ENCODE measurements at places on chromosomes 1 and 21.

DNA sequence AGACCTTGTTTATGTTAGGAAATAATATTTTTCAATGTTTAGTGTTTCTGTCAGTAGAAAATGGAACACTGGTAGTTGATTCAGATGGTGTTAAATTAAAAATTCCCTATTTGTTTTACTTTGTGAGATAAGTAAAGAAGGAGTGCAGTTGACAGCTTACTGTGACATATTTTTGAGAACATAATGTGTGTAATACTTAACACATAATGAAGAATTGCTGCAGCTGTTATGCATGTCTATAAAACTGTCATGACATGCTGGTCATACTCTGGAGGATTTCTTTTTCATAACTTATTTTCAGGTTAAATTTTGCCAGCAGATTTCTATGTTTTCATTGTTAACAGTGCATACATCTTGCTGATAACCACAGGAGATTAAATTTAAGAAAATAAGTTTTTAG lies 296.1 kb downstream of the CTH start:
- DNase-seq = no peak

DNA sequence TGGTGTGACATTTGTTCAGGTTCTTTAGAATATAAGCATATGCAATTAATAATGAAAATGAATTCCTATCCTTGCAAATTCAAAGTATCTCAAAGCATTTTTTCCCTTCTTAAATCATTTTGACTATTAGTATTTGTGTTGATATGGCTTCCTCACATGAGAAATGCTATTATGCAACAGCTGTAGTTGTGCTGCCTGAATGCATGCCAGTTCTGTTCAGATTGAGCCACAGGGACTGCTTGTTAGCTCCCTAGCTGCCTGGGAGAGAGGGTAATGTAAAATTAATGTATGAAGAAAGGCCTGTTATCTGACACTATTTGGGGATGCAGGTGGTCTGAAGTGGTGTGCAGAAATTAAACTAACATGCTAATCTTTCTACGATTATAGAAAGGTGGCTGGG lies 45.5 kb downstream of the CACHD1 start:
- no peak for DNase-seq

DNA sequence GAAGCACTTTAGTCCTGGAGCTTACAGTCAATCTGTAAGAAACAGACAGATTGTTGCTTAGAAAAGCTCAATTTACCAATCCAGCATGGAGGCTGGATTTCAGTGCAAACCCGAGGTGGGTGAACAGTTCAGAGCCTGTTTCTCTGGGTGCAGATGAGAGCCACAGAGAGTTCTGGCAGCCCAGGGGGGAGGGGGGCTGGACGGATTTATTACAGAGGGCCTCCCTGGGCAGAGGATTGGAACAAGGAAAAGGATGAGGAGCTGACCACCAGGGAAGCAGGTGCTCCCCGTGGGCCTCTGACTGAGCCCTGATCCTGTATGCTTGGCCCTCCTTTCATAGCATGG lies 38.0 kb upstream of the EPS8L3 start:
- DNase-seq = no peak

DNA sequence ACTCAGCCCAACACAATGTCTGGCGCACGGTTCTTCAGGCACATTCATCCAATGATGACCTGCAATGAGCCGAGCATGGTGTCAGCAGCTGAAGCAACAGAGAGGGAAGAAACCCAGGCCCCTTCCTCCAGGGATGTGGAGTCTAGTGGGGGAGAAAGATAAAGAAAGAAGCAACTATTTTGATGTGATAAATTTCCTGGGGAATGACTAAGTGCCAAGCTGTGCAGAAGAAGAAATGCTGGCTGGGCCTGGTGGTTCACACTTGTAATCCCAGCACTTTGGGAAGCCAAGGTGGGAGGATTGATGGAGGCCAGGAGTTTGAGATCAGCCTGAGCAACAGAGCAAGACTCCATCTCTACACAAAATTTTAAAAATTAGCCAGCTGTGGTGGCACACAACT lies 561.8 kb downstream of the KIF26B start:
- DNase-seq = no peak

GRCh38 chr21:41195311-41195710 lies 27.4 kb downstream of the BACE2 start:
- DNase-seq = no peak

- no peak for DNase-seq
Observed at GRCh38 chr1:112997781-112998180, 41.8 kb upstream of the SLC16A1 start.

DNA sequence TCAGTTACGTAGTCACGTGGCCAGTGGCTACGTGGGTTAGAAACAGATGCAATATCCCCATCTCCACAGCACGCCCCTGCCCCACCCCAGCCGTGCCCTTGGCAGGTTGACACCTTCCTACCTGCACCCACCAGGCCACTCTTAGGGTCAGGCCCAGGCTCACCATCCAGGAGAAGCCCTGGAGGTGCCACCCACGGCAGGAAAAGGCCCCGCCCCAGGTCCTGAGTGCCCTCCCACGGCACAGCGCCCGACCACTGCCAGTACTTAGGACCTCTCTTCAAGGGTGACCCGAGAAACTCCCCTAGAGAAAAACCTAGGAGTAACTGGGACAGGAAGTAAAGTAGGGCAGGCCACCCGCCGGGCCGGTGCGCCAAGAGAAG lies 1.5 kb downstream of the C1orf35 start:
- no peak for DNase-seq

- no peak for DNase-seq
Observed at GRCh38 chr1:32775640-32776337, 41.4 kb downstream of the YARS1 start.

GRCh38 chr21:41328660-41329607 lies 12.3 kb downstream of the FAM3B start:
- DNase-seq = no peak

- DNase-seq = no peak
Observed at GRCh38 chr21:44583800-44584147, 3.4 kb upstream of the KRTAP10-5 start.

- no peak for DNase-seq
Observed at GRCh38 chr21:28633839-28634555, 358.7 kb downstream of the LTN1 start.

DNA sequence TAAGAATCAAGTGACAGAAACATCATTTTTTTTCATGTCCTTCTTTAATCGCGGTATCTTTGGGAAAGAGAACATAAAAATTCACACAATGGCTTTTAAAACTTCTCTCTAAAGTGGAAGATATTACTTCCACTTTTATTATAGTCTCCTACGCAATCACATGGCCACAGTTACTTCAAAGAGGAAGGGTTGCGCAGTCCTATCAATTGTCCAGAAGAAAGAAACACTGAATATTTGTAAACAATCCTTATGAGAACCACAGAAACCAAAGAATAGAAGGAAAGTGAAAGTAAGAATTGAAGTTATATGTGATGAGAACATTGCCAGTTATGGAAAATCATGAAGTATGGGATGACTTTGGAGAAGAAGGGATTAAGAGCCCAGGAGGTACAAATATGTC lies 32.6 kb downstream of the CFH start:
- DNase-seq = no peak

GRCh38 chr1:225700164-225700821 lies 47.4 kb upstream of the ENAH start:
- no peak for DNase-seq

DNA sequence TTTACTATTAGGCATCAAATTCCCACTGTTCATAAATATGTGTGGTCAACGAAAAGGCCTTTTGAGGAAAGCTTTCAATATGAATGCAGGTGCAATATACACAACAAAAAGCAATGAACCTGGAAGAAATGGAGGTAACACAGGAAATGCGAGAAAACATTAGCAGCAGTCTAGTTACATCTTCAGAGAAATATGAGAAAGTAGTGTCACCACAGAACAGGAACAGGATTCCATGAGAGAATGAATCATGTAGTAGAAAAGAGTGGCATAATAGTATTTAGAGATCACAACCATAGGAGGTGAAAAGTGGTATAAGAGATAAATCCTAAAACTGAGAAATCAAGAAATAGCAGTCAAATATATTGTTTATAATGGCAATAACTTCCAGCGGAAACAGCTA lies 103.7 kb downstream of the AK5 start:
- no peak for DNase-seq

DNA sequence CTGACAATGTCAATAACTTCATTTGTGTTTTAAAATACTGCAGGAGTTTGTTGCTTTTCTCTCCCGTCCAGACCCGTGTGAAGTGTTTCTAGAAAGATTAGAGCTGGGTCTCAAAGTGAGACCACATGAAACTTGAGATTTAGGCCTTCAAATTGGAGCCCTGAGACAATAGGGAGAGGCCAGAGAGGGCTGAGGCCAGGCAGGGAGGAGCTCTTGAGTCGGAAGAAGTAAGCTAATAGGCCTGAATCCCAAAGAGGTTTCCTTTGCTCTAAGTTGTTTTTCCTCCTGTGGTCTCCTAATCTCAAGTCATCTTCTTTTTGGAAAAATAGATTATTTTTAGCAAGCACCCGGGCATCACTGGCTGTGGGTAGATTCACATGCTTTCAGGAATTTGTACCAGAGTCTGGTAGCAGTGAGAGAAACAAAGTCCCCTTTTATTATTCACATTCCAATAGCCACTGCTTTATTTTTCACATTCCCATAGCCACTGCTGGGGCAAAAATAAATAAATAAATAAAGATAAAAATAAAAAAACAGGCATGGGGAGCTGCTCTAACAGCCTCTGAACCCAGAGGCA lies 25.6 kb downstream of the CD244 start:
- no peak for DNase-seq

GRCh38 chr1:31624309-31624708 lies 6.8 kb downstream of the HCRTR1 start:
- DNase-seq = no peak

DNA sequence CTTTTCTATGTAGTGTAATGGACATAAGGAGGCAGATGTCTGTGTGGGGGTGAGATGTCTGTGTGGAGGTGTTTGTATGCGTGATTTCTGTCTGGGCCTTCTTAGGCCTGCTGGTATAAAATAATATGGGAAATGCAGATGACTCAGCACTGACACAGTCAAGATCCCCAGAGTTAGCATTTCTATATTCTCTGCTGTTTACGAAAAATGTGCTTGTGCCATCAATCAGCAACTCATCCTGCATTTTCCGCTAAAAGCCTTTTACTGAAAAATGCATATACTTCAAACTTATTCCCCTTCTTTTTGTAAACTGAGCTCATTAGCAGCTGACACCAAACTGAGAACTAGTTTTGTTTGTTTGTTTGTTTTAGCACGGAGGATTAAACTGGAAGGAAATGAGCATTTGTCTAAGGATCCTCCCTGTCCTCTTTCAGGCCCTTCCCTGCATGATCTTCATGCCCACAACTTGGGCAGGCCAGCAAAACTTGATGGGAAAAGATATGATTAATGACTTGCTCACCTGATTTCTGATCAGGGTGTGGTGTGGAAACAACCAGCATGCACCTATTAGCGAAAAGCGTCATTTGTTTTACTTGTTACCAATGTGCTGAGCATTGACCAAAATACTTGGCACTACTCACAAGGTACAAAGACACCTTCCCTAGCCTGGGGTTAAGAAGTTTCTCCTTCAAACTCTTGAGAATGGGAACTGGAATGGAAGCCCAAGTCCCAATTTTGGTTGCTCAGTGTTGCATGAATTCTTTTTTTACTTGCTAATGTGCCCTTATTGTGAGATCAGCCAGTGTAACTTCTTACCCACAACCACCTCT lies 77.4 kb downstream of the NDUFS5 start:
- no peak for DNase-seq

GRCh38 chr1:213466541-213466940 lies 415.5 kb downstream of the RPS6KC1 start:
- no peak for DNase-seq

Data from naive thymus-derived CD4-positive, alpha-beta T cell (primary cell).